ENCODE measurements at places on chromosomes 11 and 22.

GRCh38 chr22:26592421-26592891 is 2.5 kb upstream of the TPST2 start:
- no peak overlapping the region for H3K27ac ChIP-seq
- no peak overlapping the region for H3K4me3 ChIP-seq
- H3K4me1 ChIP-seq, result no peaks in the 10 kb centered on the region
- no peaks in the 10 kb centered on the region for H3K27me3 ChIP-seq

- peaks cover 2% of the 10 kb centered on the region for H3K4me1 ChIP-seq
- no peaks in the 10 kb centered on the region for H3K36me3 ChIP-seq
- H3K4me3 ChIP-seq, result no peak overlapping the region
- H3K27me3 ChIP-seq, result no peaks in the 10 kb centered on the region
- DNase-seq, result no peak
- H3K27ac ChIP-seq, result no peak overlapping the region
Observed at GRCh38 chr22:35651085-35651484, 2.8 kb downstream of the APOL6 start.

DNA sequence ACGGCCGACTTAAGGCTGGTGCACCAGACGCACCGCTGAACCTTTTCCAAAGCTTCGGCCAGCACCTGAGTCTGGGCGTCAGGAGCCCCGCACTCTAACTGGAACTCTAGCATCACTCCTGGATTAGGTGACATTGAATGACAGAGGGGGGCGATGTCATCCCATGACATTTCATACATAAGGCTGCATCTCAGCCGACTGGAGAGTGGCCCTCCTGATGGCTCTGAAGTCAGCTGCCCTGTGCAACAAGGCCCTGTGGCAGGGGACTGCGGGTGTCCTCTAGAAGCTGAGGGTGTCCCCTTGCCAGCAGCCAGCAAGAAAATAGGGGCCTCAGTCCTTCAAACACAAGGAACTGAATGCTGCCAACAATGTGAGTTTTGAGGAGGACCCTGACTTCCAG is 10.1 kb upstream of the FADS3 start:
- no peaks in the 10 kb centered on the region for H3K27me3 ChIP-seq
- no peaks in the 10 kb centered on the region for H3K36me3 ChIP-seq
- DNase-seq, result no peak
- 0 out of 2 replicates have a peak, but pooled peaks cover 2% of the 10 kb centered on the region for H3K4me1 ChIP-seq
- H3K27ac ChIP-seq, result no peak overlapping the region

GRCh38 chr11:123559523-123559955 is 94.9 kb downstream of the SCN3B start:
- no peak for DNase-seq
- H3K27me3 ChIP-seq, result no peaks in the 10 kb centered on the region
- H3K4me3 ChIP-seq, result no peak overlapping the region
- H3K36me3 ChIP-seq, result no peaks in the 10 kb centered on the region
- H3K4me1 ChIP-seq, result peaks cover 10% of the 10 kb centered on the region

DNA sequence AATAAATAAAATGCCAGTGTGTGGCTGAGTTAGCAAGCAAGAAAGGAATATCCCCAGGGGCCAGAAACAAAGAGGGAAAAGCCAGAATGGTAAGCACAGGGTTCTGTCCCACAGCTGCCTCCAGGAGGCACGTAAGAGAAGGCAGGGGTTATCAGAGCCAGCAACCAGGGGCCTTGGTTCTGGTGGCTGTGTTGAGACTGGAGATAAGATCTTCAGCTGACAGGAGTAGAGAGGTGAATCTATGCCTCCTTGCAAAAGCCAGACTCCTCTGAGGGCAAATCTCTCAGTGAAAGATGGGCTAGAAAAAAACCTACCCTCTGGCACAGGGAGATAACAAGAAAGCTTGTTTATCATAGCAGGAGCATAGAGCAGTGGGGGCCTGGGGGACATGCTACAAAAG is 29.8 kb upstream of the NFAM1 start:
- H3K27ac ChIP-seq, result no peak overlapping the region
- H3K36me3 ChIP-seq, result no peaks in the 10 kb centered on the region
- H3K4me1 ChIP-seq, result 0 out of 2 replicates have a peak, but pooled peaks cover 3% of the 10 kb centered on the region
- no peak for DNase-seq
- H3K27me3 ChIP-seq, result no peaks in the 10 kb centered on the region

- no peak within 1 kb of the TSS for H3K4me3 ChIP-seq
- H3K27me3 ChIP-seq, result peaks cover 2% of the 10 kb centered on the region
- no peak for DNase-seq
- H3K27ac ChIP-seq, result no peak within 1 kb of the TSS
- H3K4me1 ChIP-seq, result no peaks in the 10 kb centered on the region
- H3K36me3 ChIP-seq, result no peaks in the 10 kb centered on the region
Observed at GRCh38 chr22:50737728-50738648, at the start of gene ACR. TSS of gene ACR (plus strand) at chr22:50738204. CDS start at chr22:50738236, 32 bp downstream.

DNA sequence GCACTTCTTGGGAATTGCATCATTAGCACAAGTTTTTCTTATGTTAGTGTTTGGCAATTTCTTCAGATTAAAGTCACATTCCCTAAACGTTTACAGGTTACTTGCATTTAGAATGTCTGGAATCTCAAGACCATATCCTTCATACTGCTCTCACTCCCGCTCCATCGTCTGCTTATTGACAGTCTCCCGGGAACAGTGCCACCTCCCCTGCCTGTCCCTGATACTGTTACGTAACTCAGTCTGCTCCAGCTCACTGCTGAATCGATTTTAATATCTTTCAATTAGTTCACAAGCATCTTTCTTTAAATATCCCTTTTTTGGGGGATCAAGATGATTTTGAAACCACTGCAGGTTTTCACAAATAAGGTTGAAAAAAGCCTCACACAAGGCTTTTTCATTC is 48.2 kb downstream of the GLYATL2 start:
- no peak for DNase-seq
- no peak overlapping the region for H3K27ac ChIP-seq
- H3K4me1 ChIP-seq, result no peaks in the 10 kb centered on the region

Measured in iPS DF 6.9 (cell line).